Trophoblast cell (in vitro differentiated cells and primary cell): ENCODE measurements at places on chromosomes 5 and 9.

DNA sequence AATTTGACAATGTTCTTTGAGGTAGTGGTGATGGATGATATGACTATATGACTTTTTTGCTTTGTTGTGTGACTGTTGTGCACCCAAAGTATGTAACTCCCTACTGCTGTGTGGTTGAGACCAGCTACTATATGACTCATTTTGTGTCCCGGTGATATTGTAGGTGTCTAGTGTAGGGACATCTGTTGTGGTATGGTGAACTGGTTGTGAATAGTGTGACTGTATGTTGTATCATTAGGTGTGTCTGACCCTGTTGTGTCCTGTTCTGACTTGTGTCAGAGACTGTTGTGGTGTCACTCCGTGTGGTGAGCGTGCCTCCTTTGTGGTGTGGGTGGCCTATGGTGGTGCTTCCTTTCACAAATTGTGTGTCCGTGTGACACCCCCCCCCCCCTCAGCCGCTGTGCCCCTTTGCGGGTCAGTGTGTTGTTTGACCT is 11.2 kb upstream of the CXXC5 start:
- no peak for DNase-seq

DNA sequence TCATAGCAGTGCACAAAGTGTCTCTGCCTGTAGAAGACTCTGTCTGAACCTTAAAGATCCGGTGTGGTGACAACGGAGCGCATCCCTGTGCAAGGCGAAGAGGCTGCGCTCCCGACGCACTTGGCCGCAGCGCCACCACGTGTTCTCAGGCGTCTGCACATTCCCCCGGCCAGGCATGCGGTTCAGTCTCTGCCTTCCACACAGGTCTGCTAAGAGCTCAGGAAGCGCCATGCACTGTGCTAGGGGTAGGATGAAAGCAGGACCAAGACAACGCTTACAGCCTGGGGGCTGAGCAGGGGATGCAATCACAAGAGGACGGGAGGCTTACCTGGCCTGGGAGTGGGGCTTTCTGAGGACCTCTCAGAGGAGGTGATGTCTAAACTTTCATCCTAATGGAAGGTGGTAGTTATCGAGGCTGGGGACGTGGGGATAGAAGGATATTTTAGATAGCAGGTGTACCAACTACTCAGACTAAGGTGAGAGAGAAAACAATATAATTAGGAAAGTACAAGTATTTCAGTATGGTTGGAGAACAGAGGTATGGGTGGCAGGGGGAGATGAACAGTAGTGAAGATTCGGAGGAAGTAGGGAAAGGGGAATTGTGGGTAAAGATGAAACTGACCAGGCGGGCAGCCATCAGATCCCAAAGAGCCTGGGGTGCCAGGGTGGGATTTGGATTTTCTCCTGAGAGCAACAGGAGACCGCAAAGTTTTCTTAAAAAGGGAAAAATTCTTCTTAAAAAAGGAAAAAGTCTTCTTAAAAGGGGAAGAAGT is 13.3 kb downstream of the CAPSL start:
- DNase-seq: peak; percentile 79

DNA sequence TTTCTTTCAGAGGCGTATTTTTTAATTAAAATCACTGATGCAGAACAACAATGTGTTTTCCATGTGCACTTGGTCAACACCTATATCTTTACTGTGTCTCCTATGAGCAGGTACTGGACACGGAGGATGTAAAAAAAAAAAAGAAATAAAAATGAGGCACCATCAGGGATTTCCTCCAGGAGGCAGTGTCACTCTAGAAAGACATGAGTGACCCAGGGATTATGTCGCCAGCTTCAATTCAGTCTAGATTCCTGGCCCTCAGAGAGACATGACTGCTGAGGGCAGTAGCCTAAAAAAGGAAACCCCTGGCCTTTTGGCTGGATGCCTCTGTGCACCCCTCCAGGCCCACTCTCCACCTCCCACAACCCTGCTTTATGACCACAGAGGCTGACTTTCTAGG is 18.3 kb upstream of the IL33 start:
- DNase-seq: no peak

DNA sequence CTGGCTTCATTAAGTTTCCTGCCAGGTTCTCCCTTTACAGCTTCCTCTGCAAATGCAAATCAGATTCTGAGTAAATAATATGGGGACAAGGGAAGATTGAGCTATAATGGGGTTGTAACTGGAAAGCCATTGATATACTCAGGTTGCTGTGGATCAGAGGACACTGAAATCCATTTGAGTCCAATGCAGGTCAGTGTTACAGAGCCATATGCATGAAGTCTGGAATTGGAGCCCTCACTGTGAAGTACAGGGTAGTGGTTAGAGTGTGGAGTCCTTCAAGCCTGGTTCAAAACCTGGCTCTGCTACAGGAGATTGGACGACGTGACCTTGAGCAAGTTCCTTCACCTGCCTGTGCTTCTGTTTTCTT is 48.7 kb downstream of the TIMD4 start:
- no peak for DNase-seq

DNA sequence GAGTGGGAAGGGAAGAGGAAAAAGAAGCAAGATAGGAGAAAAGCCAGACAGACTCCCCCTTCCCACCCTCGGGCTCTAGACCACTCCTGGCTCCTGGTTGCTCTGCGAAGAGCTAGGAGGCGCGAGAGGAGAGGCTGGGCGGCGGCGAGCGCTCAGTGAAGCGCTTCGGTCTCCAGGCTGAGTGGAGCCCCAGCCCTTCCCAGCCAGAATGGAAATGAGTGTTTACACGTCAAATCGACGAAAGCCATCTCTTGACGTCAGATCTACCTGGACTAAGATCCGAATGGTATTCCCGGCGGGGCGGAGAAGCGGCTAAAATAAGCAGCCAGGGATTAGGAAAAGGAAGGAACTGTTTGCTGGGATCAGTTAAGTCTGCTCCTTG is at the start of gene PCSK1:
TSS of gene PCSK1 (minus strand) at position 183 of the 382 bp plus-strand sequence. CDS start 206 bp downstream, outside the sequence.
- no peak for DNase-seq
